ENCODE measurements at places on chromosomes 7 and 10.
A peak's percentile ranks its signal among the peaks of the same experiment; 100 is the strongest.

DNA sequence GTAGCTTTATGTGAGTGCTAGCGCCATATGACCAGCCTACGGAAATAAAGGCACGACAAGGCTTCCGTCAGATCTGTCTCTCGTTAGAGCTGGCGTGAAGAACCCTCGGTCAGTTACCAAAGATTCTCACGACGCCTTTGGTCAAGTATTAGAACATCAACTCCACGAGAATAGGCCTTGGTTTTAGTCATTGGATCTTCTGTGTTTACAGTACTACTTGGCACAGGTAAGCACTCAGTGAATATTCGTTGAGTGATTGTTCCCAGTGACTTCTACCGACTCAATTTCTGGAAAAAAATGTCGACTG lies 316 bp downstream of the RBM48 start:
- DNase-seq, result no peak

DNA sequence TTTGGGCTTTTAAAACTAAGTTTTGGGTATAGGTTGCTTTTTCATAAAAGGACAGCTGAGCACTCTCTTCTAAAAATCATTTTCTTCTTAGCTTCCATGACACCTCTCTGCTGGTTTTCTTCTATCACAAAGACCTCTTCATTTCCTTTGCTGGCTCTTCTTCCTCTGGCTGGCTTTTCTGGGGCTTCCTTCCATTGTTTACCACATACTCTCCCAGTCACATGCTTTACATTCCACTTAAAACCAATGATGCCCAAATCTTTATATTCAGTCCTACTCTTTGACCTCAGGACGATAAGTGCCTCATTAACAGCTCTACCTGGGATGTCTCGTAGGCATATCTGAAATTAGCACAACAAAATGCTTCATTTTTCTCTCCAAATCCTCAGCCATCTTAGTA lies 26.8 kb downstream of the FAM133B start:
- no peak for DNase-seq

DNA sequence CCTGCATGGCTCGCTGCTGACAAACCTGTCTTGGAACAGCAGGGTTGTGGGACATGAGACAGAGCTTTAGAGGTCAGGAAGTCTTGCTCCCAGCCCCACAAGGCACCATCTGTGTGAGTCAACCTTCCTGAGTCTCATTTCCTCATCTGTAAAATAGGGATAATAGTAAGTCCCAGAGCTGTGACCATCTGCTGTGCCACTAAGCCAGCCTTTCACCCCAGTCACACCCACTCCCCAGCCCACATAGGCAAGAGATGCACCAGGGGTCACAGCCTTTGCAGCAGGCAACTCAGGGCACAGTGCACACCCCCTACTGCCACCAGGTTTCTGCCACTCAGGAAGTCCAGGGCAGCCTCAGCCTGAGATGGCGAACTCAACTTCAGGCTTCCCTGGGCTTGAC lies 29.4 kb upstream of the CDH23 start:
- DNase-seq, result no peak

DNA sequence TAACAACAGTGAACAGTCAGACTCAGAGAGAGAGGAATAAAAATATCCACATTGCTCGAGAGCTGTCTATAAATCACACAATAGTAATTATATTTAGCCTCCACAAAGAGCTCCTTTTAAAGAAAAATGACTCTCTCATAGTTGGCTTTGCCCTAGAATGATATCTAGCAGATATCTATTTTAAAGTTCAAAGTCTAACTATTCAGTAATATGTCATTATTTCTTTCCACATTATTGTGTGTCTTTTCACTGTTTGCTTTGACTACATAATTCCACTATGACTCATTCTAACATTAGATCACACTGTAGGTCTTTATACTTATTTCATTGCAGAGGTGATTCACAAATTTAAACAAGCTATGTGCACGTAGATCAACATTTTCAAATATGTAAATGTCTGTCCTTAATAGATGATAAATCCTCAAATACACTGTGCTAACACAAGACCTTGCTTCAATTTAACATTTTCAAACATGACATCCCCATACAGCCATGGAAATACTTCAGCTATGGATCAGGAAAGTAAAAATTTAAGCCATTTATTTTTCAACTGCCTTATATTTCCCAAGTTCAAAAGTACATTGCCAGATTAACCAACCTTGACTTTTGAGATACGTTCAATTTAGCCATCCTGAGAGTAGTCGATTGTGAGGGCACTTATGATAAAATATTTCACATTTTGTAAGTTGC lies 99.9 kb upstream of the AKR1E2 start:
- no peak for DNase-seq

GRCh38 chr7:112572669-112573301 lies 92.0 kb downstream of the LSMEM1 start:
- no peak for DNase-seq

GRCh38 chr7:43653466-43653865 lies 70.6 kb downstream of the STK17A start:
- DNase-seq, result no peak

- DNase-seq, result no peak
Observed at GRCh38 chr10:30535677-30536076, 93.9 kb downstream of the LYZL2 start.

DNA sequence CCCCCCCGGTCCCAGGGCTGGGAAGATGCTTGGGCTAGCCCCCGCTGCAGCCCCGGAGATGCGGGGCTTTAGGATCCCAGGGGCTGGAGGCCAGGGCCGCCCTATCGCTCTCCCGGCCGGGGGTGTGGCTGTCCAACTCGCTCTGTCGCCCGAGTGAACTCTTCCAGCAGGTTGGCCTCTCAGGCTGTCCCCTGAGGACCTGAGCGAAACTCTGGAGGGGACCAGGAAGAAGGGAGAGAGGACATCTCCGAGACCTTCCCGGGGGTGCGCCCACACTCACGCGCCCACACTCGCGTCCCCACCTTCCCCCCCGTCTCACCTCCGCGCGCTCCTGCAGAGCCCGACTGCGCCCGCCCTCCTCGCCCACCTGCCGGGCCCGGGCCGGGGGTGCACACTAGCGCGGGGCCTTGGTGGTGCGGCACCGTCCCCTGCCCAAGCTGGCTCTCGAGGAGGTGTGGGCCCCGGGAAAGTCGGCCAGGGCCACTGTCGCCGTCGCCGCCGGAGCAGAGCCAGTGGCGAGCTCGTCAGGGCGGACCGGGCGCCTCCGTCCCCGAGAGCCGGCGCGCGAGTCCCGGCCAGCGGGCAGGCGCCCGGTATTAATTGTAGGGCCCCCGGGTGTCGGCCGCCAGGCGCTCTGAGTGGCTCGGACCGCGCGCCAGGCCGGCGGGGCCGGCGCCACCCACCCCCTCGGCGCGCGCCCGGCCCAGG lies 101.7 kb upstream of the SVIL start:
- DNase-seq, result no peak

- peak; percentile 14 for DNase-seq
Observed at GRCh38 chr7:28296571-28297483, 115.5 kb upstream of the CREB5 start.

GRCh38 chr7:116524221-116524608 lies 621 bp upstream of the CAV1 start:
- DNase-seq, result no peak

Measured in SK-N-MC (cell line).